Pulmonary artery endothelial cell (primary cell): ENCODE measurements at places on chromosomes 11 and 22. TPM values are rescaled to one million over a fixed set of nuclear protein-coding genes. Genes with fewer than 3 reads are reported as not detected.

The LGALS12 gene
- not detected in 2 replicates for total RNA-seq

The FANCF gene
- 13.3 and 13.5 TPM in 2 replicates for total RNA-seq

The HMOX1 gene
- 49.0 and 86.4 TPM in 2 replicates for total RNA-seq

The FOLR2 gene
- not detected in 2 replicates for total RNA-seq

The RAG2 gene
- not detected in 2 replicates for total RNA-seq

The NRXN2 gene
- total RNA-seq: not detected in 2 replicates

The SOX10 gene
- total RNA-seq: not detected in 2 replicates

The IGLL1 gene
- total RNA-seq: not detected in 2 replicates

The GSC2 gene
- total RNA-seq: 0.07 TPM in 1 of 2 replicates, not detected in the other

The BIK gene
- 0.46 and 0.74 TPM in 2 replicates for total RNA-seq

The CD3D gene
- total RNA-seq: not detected in 2 replicates

The SLC29A2 gene
- 0.33 and 0.85 TPM in 2 replicates for total RNA-seq

The TSKU gene
- total RNA-seq: 3.1 and 5.0 TPM in 2 replicates

The SNX19 gene
- 31.7 and 65.2 TPM in 2 replicates for total RNA-seq

The MYOD1 gene
- not detected in 2 replicates for total RNA-seq

The PGM2L1 gene
- 29.6 and 32.2 TPM in 2 replicates for total RNA-seq

The CSKMT gene
- total RNA-seq: 7.5 TPM in 2 replicates

The A4GALT gene
- total RNA-seq: 16.5 and 25.6 TPM in 2 replicates

The DEUP1 gene
- not detected in 2 replicates for total RNA-seq

The RASL10A gene
- total RNA-seq: 0.25 and 0.73 TPM in 2 replicates

The FGF4 gene
- not detected in 2 replicates for total RNA-seq

The TMEM191C gene
- 0.56 and 0.92 TPM in 2 replicates for total RNA-seq
